ENCODE measurements at places on chromosomes 7 and 10.

GRCh38 chr7:108037741-108038140 is 34.8 kb upstream of the LAMB1 start:
- no peak for DNase-seq

GRCh38 chr10:6617309-6618076 is 37.4 kb upstream of the PRKCQ start:
- DNase-seq, result no peak

GRCh38 chr7:47354831-47355541 is 226.9 kb downstream of the TNS3 start:
- DNase-seq, result no peak

DNA sequence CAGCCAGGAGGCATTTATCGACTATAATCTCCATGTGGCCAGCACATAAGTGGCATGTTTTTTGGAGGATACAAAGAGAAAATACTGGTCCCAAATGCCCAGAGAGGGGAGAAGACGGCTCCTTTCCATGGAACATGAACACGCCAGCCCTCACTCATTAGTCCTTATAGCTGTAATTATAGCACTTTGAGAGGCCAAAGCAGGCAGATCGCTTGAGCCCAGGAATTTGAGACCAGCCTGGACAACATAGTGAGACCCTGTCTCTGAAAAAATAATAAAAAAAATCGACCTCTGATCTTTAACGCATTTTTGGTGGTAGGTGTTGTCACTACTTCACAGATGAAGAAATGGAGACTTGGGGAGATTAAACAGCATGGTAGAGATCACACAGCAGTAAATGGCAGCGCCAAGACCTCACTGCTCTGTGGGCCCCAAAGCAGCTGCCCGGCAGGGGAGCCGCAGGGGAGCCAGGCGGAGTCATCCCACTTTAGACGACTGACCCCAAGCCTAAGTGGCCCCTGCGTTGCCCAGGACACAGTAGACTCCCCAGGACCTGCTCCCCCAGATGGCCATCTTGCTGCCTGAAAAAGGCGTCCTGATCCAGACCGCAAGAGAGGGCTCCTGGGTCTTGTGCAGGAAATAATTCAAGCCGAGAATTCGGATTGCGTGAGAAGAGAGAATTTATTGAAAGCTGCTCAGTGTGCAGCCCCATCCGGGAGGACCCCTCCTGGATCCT is 21.2 kb upstream of the PRKAG2 start:
- no peak for DNase-seq

GRCh38 chr10:108789919-108790318 is 1133.4 kb downstream of the XPNPEP1 start:
- DNase-seq, result no peak

DNA sequence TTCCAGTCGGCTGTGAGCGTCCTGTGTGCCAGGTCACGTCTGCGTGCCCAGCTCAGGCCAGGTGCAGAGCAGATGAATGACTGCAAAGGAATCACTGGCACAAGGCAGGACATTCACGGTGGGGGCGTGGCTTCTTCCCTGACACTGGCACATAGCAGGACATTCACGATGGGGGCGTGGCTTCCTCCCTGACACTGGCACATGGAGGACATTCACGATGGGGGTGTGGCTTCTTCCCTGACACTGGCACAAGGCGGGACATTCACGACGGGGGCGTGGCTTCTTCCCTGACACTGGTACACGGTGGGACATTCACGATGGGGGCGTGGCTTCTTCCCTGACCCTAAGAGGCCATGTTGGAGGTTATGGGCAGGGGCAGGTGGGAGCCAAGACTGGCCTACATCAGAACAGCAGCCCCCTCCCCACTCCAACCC is 64.3 kb downstream of the MYL10 start:
- no peak for DNase-seq

GRCh38 chr7:115070311-115070710 is 148.4 kb downstream of the MDFIC start:
- DNase-seq, result no peak

DNA sequence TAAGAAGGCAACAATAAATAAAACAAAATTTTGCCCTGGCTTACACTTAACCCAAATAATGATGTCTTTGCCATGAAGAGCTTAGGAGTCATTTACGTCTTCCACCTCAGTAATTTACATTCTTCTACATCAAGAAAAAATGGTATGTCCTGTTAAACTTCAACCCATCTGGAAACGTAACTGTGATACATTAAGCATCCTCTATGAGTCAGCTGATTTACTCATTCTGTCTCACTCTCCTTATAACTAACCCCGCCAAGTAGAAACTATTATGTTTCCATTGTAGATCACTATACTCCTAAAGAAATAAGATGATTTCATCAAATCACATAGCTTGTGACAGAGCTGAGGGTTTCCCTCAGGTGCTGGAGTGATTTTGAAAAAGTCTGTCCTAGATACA is 330.7 kb downstream of the CDC14C start:
- DNase-seq, result no peak

DNA sequence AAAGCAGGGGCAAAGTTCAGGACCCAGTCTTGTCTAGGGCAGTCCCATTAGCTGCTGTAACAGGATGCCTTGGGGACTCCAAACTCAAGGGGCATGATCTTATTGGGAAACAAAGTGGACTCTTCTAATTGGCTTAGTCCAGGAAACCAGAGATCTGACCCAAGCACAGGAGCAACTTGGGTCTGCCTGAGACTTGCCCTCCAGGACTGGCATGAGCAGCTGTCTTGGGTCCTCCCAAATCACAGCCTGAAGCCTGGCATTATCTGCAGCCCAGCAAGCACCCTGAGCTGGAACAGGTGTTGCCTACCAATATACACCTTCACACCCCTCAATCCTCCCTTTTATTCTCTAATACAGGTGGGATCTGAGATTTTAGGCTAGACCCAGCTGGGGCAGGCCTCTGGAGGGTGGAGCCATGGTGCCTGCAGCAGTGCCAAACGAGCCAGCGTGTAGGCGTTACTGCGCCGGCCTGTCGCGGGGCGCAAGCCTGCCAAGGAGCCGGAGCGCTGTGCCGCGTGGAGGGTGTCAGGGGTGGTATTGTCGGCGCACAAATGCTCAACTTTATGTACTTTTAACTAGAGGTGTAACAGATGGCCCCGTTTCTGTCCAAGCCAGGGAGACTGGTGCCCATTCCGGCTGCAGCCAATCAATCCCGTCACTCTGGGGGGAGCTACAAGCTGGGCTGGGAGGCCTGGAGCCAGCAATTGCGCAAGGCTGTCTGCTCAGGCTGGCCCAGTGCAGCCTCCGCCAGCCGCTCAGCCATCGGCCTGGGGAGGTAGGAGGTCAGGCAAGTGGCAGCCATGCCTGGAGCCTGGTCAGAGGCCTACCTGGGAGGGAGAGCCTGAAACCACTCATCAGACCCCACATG is 12.8 kb upstream of the LBX1 start:
- DNase-seq, result no peak

DNA sequence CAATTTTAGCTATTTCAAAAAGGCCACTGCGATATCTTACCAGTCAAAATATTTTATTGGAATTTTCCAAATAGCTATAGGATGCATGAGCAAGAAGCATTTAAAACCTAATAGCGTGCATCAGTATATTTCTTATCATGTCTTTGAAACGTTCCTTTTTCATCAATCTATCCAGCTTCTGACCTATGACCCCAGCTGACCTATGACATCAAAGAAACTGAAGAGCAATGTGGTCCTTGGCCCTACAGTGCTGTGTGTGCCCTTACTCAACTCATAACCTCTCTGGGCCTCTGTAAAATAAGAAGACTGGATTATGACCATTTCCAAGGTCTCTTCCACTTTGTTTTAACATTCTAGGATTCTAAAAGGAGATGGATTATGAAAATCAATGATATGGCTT is 118.2 kb downstream of the ZNF22 start:
- no peak for DNase-seq

GRCh38 chr7:70380421-70381015 is 751.4 kb upstream of the GALNT17 start:
- DNase-seq, result no peak

GRCh38 chr10:125035136-125035535 is 93.2 kb downstream of the ZRANB1 start:
- no peak for DNase-seq

GRCh38 chr7:115763347-115763746 is 267.2 kb downstream of the TFEC start:
- no peak for DNase-seq

- DNase-seq, result no peak
Measured at GRCh38 chr7:10934292-10934691, 39.4 kb upstream of the PHF14 start.

GRCh38 chr7:47478017-47478344 is 103.9 kb downstream of the TNS3 start:
- no peak for DNase-seq

DNA sequence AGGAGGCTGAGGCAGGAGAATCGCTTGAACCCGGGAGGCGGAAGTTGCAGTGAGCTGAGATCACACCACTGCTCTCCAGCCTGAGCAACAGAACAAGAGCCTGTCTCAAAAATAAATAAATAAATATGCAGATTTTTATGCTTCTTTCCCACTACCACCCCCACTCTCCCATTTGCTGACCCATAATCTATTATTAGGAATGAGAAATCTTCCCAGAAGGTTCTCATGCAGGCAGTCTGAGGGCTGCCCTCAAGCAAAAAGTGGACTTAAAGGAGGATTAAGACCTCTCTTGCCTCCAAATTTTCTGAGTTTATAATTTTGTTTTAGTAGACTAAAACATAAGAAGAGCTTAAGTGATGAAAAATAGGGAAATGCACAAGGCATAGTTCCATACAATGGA is 85.2 kb upstream of the TOMM7 start:
- no peak for DNase-seq

GRCh38 chr10:121694966-121695643 is 96.9 kb upstream of the FGFR2 start:
- no peak for DNase-seq

DNA sequence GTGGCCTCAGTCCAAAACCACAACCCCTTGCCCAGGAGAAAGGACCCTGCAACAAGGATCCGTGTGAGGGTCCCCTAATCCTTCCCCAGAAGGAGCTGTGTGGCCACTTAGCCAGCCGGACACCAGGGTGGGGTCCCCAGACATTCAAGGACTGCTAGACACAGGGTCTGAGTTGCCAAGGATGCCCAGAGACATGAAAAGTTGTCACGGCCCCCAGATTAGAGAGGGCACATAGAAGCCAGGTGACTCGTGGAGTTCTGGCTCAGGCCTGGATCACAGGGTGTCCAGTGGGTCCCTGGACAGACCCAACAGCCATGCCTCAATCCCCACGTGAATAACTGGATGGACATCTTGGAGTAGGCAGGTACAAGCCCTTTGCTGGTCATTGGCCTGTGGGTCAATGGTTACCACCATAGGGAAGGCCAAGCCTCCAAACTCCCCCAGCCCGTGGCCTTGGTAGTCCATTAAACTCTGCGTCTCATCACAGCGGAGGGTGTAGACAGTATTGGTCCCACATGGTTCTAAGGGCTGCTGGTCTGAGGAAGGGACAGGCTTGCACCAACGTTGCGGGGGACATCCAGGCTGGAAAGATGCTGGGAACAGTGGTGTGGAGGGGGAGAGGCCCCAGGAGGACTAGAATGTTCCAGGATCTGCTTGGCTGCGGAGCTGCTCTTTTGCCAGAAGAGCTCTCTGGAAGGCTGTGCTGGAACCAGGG is 205.9 kb upstream of the PPP2R2D start:
- no peak for DNase-seq

- DNase-seq, result no peak
Measured at GRCh38 chr7:29281782-29282541, 87.4 kb downstream of the CHN2 start.

DNA sequence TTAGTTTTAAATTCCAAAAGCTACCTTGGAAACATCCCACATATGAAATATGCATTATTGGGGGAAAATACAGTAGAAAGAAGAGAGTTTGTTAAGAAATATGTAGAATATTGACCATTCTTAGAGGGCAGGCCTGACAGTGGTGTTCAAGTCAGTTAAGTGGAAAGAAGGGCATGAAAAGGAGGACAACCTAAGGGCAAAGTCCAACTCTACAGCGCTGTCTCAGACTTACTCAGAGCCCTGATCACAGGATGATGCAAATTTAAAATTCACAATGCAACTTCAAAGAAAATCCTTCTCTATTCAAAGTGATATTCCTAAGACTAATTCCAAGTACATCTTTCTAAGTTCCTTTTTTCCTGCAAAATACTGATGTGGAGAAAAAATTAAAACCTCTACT is 139.1 kb upstream of the LRRTM3 start:
- DNase-seq, result no peak

DNA sequence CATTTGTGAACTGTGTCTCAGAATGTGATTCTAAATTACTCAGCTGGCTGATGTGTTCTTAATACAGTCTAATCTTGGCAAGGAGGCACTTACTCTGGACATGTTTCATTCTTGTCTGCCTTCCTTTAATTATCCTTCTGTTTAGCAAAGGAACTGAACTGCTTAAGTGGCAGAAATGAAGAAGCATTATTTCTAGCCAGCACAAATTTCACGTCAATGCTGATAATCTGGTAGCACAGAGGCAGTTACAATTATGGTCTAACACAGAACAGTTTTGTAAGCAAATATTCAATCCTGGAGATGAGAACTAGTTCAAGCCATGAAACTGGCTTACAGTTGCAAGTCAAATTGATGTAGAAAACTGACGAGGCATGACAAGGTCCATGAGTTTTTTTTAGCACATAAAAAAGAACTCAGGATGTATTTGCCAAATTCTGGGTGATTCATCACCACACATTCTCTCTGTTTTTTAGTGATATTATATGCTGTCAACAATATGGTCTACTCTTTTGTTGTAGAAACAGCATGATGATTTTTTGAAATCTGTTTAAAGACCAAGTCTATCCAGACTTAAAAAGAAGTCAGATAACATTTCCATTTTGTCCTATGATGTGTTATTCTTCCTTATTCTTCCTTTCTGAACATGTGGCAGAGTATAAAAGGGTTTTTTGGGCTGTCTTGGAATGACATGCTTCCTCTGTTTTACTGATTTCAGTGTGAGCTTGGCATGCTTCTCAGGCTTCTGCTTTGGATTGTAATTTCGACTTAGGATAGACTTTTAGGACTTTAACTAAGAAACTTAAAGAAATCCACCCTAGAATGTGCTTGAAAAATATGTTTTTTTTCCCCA is 154.8 kb downstream of the DNAJB9 start:
- no peak for DNase-seq

GRCh38 chr10:125448596-125448995 is 234.4 kb downstream of the TEX36 start:
- DNase-seq, result no peak

DNA sequence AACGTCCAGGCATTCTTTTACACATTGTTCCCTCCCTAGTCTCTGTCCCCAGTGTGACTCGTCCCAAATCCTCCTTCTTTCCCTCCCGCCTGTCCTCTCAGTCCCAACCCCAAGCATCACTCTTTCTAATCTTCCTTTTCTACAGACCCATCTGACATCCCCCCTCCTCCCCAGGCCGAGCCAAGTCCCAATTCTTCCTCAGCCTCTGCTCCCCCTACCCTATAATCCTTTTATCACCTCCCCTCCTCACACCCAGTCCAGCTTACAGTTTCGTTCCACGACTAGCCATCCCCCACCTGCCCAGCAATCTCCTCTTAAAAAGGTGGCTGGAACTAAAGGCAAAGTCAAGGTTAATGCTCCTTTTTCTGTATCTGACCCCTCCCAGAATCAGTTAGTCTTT is 95.1 kb downstream of the MACC1 start:
- no peak for DNase-seq
